ENCODE measurements at places on chromosomes 6 and 20.

GRCh38 chr6:121929301-121929700 is 470.2 kb upstream of the HSF2 start:
- no peak for DNase-seq

DNA sequence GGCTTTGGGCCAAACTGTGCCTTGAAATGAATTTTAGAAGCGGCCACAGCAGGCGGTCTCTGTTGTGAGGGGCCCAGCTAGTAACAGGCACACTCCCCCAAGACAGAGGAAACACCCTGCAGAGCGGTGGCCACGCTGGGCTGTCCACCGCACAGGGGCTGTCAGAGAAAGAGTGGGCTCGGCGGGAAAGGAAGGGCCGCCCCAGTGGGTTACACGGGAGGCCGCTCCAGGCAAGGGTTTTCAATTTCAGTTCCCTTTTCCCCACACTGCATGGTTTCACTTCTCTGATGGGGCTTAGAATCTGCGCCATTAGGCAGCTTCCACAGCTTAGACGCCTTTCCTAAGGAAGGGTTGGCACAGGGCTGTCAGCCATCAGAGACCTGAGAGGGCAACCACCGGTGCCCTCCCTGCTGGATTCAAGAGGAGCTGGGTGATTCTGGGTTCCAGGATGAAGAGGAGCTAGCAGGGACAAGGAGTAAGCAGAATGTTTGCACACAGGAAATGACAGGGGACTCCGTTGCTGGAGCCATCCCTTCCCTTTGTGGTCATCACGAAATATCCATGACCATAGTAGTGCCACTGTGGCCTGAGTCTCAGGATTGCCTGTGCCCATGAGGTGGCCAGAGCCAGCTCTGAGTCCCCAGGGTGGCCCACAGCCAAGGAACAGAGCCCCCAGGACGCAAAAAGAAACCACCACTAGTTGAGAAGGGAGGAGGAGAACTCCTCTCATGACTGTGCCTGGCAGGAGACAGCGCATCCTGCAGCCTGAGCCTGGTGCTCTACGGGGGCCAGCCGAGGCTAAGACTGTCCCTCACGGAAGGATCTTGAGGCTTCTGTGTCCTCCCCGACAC is 282.7 kb downstream of the NRN1 start:
- no peak for DNase-seq

- no peak for DNase-seq
Observed at GRCh38 chr6:498795-499231, 107.3 kb downstream of the IRF4 start.

- DNase-seq = no peak
Observed at GRCh38 chr20:56829788-56830385, 200.8 kb downstream of the TFAP2C start.

DNA sequence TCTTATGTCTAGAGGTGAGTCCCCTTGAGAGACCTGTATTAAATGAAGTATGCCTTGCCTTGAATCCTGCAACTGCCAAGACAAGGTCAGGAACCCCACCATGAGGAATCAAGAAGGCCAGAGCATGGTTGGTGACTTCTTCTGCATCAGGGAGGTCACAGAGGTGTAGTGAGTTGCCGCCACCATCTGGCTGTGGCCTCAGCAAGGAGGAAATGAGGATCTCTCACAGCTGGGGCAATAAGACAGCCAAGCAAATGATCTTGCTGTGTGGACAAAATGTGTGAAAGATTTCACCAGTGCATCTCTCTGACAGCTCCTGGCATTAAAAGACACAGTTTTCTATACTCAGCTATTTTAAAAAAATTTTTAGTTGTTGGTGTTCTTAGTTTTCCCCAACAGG is 611.0 kb downstream of the DOK5 start:
- DNase-seq = no peak

DNA sequence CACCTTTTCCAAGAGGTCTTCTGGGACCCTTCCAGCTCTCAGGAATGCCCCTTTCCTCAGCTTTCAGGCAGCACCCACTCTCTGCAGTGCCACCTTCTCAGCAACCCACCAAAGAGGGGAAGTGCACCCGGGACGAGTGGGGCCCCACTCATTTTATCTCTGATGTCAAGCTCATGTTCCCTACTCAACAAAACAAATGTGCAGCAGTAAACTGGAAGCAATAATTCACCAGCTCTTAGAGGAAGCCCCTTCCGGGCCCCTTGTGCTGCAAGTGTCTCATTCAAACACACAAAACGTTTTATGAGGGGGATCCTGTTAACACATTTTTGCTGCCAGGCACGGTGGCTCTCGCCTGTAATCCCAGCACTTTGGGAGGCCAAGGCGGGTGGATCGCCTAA is 13.6 kb downstream of the GFOD1 start:
- peak; percentile 51 for DNase-seq

DNA sequence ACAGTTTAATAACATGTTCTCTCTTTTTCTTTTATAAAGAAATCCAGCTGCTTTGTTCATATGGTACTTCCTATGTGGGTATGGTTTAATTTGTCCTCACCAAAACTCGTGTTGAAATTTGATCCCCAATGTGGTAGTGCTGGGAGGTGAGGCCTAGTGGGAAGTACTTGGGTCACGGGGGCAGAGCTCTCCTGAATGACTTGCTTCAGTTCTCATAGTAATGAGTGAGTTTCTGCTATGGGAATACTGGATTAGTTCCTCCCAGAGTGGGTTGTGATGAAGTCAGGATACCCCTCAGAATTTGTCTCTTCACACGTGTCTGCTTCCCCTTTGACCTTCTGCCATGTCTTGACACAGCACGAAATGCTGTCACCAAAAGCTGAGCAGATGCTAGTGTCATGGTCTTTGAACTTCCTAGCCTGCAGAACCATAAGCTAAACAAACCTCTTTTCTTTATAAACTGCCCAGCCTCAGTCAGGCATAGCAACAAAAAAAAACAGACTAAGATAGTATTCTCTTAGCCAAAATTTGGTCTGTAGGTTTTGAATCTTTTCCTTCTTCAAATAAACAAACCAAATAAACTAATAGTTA is 87.8 kb upstream of the HS3ST5 start:
- DNase-seq = peak; percentile 28

DNA sequence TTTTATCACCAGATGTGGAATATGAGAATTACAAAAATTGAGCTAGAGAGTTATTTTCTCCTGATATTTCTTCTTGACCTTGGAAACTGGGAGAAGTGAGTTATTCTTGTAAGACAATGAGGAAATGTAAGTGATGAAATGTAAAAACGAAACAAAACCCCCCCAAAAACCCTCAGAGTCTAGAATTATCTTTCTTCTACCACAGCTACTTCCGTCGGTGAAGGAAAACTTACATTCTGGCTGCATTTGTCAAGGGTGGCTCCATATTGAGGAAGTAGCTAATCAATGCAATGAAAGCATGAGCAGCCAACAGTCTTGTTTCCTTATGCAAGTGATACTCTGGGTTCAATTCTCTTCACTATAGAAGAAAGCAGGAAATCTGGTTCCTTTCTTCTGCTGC is 661.7 kb upstream of the CITED2 start:
- no peak for DNase-seq

GRCh38 chr6:150632785-150633485 is 33.2 kb downstream of the PLEKHG1 start:
- DNase-seq = no peak

DNA sequence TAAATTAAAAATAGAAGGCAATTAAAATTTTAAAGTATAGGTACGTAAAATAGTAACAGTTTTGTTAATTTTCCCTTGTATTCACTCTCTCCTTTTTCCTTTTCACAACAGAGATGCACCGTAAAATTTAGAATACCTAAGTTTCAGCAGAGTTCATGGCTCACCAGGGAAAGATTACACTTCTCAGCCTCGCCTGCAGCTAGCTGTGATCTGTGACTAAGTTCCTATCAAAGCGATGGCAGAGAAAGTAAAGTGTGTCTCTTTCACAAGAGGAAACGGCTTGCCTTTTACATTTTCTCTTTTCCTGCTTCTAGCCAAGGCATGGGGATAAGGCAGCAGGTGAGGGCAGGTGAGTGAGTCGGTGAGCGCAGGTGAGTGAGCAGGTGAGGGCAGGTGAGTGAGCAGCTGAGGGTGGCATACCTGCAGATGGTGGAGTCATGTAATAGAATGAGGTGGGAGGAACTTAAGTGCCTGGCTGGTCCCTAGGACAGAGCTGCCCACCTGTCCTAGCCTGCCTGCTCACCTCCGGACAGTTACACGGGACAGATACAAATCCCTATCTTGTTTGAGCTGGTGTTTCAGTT is 30.9 kb downstream of the ZFP64 start:
- no peak for DNase-seq

GRCh38 chr6:35716798-35717197 is 20.0 kb upstream of the ARMC12 start:
- no peak for DNase-seq

DNA sequence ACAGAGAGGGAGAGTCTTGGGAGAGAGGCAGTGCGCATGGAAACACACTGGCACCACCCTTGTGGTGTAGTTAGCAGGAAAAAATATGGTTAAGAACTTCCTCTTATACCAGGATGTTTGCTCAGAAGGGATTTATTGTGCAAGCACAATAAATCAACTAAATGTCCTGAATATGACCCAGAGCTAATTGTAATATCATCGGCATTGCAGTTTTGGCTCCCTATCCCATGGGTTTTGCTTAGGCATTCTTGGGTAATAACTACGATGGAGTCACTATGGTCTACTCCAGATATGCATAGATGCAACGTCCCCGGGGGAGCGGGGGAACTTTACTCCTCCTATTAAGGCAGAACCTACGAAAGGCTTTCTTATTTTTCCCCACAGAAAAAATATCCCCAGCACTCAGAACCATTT is 751.6 kb downstream of the EYS start:
- DNase-seq = peak; percentile 29

DNA sequence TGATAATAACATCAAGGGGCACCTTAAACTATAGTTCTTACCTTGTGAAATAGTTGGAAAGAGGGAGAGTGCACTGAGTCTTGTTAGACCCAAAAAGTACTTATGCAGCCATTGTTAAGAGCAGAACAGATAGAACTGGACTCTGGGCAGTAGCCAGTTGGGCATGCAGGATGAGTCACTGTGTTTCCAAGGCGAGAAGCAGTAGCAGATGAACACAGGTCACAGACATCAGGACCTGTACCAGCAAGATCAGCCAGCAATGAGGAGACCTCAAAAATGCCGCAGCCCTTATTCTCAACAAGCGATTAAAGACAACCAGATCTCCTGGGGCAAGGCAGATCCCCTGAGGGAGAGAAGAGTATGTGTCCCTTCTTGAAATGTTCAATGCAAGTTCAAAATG is 79.0 kb downstream of the SAMD3 start:
- DNase-seq = no peak

DNA sequence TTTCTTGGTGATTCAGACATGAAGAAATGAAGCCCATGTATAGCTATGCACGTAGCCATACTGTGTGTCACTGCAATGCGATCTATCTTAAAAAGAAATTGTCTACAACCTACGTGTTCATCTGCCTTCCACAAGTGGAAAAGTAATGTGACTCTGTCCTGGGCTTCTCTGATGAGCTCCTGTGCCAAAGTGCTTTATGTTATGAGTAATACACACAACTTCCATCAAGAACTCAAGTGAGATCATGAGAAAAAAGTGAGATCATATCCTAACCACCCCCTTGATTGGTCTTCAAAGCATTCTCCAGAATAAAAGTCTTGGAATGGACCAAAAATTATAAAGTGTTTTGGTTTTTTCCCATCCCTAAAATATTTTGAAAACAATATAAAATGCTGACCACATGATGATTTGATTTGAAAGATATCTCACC is 114.3 kb downstream of the DST start:
- no peak for DNase-seq

DNA sequence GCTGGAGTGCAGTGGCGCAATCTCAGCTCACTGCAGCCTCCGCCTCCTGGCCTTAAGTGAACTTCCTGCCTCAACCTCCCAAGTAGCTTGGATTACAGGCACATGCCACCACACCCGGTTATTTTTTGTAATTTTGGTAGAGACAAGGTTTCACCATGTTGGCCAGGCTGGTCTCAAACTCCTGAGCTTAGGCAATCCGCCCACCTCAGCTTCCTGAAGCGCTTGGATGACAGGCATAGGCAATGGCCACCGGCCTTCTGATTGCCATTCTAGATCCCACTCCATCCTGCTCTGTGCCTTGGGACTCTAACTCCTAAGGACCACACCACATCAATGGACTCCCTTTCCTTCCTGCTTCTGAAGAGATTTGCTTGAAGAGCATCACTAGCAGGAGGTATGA is 60.6 kb downstream of the SEL1L2 start:
- no peak for DNase-seq
